Activated CD4-positive, alpha-beta T cell treated with anti-CD3 and anti-CD28 coated beads, Interleukin-2, amount 50 U/mL, for 16 hours (primary cell): ENCODE measurements at places on chromosomes 3 and 15.

DNA sequence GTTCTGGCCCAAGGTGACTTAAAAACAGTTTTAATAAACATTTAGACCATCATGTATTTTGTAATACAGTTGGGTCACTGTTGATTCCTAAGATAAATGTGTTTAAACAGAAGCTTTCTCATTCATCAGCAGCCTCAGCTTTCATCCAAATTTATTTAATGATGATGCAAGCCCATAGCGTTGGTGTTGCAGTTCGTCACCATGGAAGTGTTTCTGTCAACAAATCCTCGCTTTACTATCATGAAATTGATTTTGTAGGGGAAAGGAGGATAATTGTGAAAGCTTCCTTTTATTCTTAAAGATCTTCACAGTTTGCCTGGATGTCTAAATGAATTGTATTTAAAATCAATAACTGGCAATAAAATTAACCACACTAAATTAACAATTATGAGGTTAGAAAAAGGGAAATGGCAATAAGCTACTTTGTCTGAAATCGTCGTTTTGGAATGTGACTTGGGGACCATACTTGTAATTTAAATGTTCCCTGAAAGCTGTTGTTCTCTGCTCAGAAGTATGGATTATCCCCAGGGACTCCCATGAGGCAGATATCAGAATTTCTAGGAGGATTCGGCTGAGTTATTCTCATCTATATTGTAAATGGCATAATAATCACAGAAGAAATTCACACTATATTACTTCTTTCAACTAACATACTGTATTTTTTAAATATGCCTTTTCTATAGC lies 29.0 kb downstream of the CMSS1 start:
- no peak for DNase-seq

DNA sequence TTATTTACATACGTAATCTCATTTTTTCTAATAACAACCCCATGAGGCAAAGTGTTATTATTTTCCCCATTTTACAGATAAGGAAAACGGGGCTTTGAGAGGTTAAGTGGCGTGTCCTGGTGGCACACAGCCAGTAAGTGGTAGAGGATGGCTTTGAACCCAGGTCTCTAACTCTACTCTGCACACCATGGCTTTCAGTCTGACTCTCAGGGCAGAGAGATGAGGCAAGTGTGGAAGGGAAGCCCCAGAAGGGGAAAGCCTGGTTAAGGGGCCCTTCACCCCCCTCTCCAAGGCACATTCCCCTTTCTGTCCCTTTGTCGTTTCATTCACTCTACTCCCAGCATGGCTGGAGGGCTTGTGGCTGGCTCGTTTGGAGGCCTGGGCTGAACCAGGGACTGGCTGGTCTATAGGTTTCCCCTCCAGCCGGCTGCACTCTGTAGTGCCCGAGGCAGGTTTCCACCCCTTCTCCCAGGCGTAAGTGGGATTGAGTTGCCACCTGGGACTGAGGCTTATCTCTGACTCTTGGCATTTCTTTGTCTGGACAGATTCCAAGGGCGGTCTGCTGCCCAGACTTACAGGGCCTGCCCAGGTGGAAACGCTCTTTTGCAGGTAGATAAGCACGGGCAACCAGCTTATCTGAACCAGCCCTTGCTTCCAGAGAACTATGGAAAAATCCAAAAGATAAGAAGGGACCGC lies 12.1 kb downstream of the SEMA4B start:
- no peak for DNase-seq

- no peak for DNase-seq
These were observed 50.0 kb upstream of the TSC22D2 start for GRCh38 chr3:150357923-150358607.

DNA sequence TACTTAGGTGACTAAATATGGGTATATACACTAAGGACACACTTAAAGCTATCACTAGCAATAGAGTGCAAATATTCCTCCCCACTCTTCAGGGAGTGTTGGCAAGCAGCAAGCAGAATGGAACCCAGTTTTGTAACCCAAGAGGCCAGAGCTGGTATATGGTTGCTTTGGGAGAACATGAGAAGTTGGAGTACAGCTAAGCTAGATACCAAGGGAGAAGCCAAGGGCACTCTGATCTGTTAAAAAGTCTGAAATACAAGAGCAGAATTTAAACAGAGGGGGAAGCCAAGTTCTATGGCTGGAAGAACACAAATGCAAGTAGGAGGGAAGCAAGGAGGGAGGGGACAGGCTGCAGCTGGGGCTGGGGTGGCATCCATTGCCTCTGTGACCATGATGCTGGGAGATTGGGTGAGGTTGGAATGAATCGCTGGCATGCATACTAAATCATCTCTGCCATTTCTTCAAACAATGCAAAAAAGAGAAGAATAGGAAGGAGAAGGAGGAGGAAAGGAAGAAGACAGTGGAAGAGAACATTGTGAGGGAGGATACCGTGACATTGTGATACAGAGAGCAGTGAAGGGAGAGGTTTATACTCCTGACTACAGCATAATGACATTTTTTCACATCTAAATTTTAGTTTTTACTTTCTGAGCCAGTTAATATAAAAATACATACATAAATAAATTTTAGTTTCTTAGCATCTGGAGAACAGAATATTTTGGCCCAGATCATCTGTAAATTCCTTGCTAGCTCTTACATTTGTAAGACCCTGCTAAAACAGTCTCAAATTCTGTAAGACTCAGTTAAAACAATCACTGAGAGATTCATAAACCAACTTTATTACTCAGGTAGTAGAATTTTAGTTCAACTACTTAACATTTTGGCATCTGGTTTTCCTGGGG lies 9.0 kb upstream of the ANXA2 start:
- no peak for DNase-seq

DNA sequence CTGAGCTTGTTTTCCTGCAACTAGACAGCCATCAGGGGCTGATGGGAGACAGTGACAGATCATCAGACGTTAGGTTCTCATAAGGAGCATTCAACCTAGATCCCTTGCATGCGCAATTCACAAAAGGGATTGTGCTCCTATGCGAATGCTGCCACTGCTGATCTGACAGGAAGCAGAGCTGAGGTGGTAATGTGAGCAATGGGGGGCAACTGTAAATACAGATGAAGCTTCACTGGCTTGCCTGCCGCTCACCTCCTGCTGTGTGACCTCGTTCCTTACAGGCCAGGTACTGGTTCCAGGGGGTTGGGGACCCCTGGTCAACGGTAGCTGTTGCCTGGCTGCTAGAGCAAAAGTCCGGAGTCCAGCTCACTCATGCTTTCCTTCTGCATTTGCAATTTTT lies 26.4 kb upstream of the KCNAB1 start:
- no peak for DNase-seq

GRCh38 chr3:20256144-20256543 lies 70.1 kb upstream of the SGO1 start:
- no peak for DNase-seq

- DNase-seq, result no peak
These were observed 14.8 kb upstream of the SHISA5 start for GRCh38 chr3:48518638-48519276.

- DNase-seq, result no peak
These were observed 223.0 kb downstream of the NSUN3 start for GRCh38 chr3:94285872-94286271.

- no peak for DNase-seq
These were observed at the start of gene IGDCC3 for GRCh38 chr15:65377976-65378366. Gene IGDCC3, minus strand, starts transcription at chr15:65378002. Its CDS starts 214 bp downstream, at chr15:65377788.
